NCI-H187 (cell line): ENCODE measurements at places on chromosomes 2 and 18.

GRCh38 chr18:76480913-76481312 is 14.1 kb downstream of the ZNF516 start:
- no peak for DNase-seq

DNA sequence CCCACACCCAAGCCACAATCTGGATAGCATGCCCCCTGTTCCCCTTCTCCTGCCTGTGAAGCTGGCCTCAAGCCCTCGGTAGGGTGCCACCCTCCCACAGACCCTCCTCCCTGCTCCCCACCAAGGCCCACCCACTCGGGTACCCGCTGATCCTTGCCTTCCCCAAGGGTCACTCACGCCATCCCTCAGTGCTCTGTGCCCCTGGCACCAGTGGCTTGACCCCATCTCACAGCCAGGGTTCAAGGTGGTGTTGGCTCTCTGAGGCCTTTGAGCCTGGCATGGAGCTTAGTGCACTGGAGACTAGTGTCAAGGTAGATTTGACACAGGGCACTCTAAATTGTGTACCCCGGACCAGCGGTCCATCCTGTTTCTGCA is 11.9 kb downstream of the ADRA2B start:
- DNase-seq, result no peak

DNA sequence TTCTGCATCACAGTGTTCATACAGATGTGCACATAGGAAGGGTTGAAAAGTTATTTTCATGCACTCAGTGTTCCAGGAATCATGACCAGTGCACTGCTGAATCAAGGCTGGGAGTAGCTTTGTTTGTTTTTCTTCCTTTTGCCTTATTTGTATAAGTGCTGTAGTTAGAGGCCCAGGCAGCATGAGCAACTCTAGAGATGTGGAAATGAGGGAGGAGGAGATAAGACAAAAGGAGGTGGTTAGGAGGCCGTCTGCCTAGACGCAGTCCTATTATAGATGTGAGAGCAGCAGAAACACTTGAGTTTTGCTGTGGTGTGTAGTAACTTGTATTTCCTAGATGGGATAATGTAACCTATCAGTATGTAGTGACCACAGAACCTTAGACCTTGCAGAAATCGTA is 264.3 kb upstream of the RASGRP3 start:
- no peak for DNase-seq

- no peak for DNase-seq
Observed at GRCh38 chr2:191299866-191300265, 54.7 kb downstream of the MYO1B start.

DNA sequence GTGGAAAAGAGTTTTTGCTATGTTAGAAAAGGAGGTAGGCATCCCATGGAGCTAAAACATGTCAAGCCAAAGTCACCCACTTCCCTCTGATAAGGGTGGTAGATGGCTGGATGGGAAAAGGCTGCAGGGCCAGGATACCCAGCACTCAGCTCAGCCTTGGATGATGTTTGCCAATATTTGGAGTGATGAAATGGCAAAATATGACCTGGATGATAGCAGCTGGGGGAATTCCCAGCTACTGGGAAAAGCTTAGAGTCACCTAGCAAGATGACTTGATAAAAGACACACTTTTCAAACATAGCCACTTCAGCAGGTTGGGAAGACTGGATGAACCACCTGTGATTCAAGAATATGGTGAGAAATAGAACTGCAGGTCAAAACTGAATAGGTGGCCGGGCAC is 10.1 kb downstream of the RFX8 start:
- no peak for DNase-seq

DNA sequence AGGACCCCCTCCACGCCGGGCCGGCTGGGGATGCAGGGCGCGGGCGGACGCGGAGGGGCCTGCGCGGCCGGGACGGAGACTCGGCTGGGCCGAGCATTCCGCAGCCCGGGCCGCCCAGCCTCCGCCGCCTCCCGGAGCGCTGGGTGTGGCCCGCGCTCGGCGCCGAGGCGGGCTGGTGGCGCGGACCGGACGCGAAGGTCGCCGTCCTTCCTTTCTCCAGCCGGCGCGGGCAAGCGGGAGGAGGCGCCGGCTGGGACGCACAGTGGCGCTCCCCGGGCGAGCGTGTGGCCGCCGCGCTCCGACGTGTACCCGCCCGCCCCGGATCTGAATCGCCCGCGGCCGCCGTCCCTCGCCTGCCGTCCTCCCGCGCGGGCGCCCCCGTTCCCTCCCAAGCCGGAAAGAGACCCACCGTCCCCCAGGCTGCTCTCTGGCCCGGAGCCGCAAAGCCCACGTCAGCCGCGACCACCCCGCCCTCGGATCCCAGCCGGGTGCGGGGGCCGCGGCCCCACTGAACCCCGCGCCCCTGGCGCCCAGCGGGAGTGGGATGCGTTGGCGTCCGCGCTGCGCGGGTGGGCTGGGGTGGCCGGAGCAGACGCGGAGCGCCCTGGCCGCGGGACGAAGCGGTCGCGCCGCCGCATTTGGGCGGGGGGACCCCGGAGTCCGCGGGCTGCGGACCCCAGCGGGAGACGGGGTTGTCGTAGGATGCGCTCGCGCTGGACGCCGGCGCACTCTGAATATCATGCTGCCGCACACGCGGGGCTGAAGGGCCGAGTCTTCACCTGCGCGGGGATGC is 634 bp downstream of the SPATS2L start:
- no peak for DNase-seq

DNA sequence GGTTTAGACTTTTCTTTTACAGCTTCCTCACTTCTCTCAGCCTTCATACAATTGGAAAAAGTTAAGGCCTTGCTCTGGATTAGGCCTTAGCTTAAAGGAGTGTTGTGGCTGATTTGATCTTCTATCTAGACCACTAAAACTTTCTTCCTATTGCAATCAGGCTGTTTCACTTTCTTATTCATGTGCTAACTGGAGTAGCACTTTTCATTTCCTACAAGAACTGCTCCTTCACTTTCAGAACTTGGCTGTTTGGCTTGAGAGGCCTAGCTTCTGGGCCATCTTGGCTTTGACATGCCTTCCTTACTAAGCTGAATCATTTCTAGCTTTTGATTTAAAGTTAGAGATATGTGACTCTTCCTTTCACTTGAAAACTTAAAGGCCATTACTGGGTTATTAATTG is 114.3 kb downstream of the ARHGEF4 start:
- DNase-seq, result no peak

DNA sequence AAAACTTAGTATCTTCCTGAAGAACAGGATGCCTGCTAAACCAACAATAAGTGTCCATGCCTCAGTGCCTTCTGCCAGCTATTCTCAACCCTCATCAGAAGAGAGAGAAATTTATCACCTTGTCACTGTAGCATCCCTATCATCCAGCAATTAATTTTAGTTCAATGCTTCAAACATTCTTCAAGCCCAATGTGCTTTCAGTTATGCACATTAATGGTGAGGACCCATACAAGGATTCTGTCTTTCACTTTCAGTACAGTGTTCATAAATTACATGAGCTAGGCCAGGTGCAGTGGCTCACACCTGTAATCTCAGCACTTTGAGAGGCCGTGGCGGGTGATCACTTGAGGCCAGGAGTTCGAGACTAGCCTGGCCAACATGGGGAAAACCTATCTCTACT is 47.0 kb upstream of the MSH6 start:
- DNase-seq, result no peak

GRCh38 chr2:216765761-216766262 is 70.5 kb upstream of the IGFBP5 start:
- DNase-seq, result no peak

DNA sequence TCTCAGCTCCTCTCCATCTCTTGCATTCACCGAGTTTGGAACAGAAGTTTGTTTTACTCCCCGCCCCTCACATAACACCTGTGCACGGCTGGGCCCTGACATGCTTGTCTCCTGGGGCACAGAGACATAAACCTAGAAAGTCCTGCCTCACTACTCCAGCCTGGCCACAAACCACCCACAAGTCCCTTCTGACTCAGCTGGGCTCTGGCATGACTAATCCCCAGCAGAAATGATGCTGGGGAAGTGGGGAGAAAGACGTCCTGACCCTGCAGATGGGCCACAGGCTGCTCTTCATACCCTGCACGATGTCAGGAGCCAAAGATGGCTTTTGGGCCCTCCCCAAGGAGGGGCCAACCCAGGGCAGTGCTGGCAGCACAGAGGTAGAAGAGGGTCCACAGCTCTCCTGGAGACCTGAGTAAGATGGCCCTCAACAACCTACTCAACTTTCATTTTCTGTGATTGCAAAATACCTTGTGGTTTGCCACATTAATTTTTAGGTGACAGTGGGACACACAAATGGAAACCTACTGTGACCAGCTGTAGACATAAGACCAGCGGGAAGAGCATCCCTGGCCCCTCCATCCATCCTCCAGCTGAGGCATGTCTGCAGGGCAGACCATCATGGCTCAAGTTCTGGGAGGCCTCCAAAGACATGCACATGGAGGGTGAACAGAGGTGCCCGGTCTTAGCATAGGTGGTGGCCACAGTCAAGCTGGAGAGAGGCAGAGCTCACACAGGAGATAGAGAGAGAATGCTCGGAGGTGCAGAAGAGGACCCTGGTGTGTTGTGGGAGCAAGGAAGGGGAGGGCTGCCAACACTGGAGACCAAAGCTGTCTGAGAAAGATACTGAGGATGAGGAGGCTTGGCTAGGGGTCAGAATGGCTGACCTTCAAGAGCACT is 40.0 kb downstream of the DNMT3A start:
- DNase-seq, result no peak

DNA sequence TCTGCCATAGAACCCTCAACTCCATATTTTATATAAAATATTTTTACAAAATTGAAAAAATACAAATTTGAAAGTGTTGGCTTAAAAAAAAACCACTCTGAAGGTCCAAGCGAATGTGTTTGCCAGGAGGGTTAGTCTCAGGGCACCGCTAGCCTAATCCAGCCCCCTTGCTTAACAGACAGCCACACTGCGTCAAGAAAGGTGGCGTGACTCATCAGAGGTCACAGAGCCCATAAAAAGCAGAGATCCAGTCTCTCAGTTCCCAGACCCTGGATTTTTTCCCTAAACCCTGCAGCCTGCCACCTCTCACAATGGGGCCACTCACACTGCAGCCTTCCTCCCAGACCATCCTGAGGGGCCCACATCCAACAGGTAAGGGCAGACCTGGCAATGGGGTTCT is 3.9 kb upstream of the TNS1 start:
- DNase-seq, result no peak

GRCh38 chr2:150234787-150235446 is 252.6 kb downstream of the RND3 start:
- no peak for DNase-seq
